ENCODE measurements at places on chromosomes 12 and 14. TPM values are rescaled to one million over a fixed set of nuclear protein-coding genes. Genes with fewer than 3 reads are reported as not detected.

Gene RNASE12
- not detected for polyA plus RNA-seq

Gene IL23A
- not detected for polyA plus RNA-seq

Gene APOF
- not detected for polyA plus RNA-seq

Gene ULK1
- polyA plus RNA-seq = 17.5 TPM

Gene USP44
- not detected for polyA plus RNA-seq

Gene ZNF891
- 0.98 TPM for polyA plus RNA-seq

Gene ARID2
- 3.2 TPM for polyA plus RNA-seq

Gene NXPH4
- not detected for polyA plus RNA-seq

Gene SERPINA5
- polyA plus RNA-seq = 4.5 TPM

Gene TGM1
- polyA plus RNA-seq = 0.60 TPM

Gene KIF5A
- 0.46 TPM for polyA plus RNA-seq
